ENCODE measurements at places on chromosomes 1 and 21. TPM values are rescaled to one million over a fixed set of nuclear protein-coding genes. Genes with fewer than 3 reads are reported as not detected.

Gene LRRN2
- not detected for total RNA-seq

Gene RAP1GAP
- 0.09 TPM for total RNA-seq

Gene MNDA
- not detected for total RNA-seq

Gene PBX1
- 95.6 TPM for total RNA-seq

Gene BRDT
- total RNA-seq, result not detected

Gene ERG
- total RNA-seq, result 9.9 TPM

Gene URB2
- 9.6 TPM for total RNA-seq

Gene AMY1B
- total RNA-seq, result not detected

Gene TIE1
- total RNA-seq, result 0.81 TPM

Gene KLHDC8A
- not detected for total RNA-seq

DNA sequence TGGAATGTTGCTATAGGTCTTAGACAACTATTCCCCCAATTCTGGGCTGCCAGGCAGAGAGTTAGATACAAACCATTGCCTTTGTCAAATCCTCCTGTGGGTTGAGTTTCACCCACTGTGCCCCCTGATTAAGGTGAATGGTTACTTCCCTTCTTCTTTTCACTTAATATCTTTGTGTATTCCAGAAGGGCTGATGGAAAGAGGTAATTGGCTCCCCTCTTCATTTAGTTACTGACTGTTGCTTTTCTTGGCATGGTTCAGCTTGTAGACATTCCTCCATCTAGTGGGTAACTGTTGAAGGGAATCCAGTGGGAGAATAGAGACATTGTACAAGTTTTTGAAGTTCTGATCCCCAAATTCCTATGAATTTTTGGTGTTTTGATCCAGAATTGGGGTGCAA, 43.8 kb upstream of the MACF1 start:
- peak; percentile 37 for DNase-seq

DNA sequence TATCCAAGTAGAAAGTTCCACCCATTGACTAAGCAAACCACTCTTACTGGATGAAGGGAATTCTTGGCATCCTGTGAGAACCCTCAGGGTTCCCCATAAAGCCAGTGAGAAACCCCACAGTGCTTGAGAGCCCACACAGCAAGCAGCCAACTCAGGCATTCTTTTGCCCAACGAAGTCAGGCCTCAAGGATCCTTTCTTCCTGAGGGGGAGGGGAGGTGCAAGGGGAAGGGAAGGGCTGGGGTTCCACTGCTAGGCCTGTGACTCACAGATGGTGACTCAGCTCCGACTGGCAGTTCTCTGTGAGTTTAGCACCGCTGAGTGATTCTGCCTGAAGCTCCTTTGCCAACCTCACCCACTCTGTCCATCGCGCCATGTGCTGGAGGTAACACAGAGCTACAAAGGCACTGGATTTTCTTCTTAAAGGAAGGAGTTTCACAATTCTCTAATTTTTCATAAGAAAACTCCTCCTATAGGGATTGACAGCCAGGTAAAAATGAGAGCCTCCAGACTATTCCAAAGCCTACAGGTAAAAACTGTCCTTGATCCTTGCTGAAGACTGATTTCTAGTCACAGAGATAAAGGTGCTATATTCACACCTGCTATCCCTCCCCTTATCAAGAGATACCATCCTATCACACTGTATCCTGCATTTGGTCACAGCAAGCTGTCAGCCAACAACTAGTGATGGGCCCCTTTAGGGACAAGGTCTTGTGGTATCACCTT, 4.8 kb downstream of the ENO1 start:
- DNase-seq, result peak; percentile 97

DNA sequence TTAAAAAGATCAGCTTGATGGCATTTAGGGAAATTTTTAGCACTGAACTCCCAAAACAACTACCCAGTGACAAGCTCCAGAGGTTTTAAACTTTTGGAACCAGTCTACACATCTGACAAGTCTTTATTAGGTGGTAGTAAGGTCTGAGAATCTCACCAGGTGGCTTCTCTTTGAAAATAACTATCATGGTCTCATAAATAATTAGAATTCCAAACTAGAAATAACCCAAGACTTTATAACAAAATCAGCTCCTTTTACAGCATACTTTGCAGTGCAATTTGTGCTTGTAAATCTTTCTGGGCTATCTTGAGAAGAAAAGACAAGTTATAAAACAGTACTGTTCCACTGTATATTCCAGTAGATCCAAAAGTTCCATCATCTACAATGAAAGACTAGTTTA, 108.7 kb downstream of the LTN1 start:
- DNase-seq, result no peak

GRCh38 chr1:85245456-85245855, 14.0 kb downstream of the C1orf52 start:
- DNase-seq, result peak; percentile 20

DNA sequence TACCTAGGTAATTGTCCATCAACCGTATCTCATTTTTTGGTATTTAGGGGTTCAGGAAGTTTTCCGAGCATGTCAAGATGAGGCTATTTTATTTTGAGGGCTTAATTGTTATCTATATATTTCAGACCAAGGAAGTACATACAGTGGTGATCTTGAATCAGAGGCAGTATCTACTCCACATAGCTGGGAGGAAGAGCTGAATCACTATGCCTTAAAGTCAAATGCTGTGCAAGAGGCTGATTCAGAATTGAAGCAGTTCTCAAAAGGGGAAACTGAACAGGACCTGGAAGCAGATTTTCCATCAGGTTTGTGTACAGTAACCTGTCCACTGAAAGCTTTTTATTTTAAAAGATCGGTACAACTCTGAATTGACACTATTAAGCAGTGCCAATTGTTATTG, 130.2 kb downstream of the ZMYM4 start:
- no peak for DNase-seq

DNA sequence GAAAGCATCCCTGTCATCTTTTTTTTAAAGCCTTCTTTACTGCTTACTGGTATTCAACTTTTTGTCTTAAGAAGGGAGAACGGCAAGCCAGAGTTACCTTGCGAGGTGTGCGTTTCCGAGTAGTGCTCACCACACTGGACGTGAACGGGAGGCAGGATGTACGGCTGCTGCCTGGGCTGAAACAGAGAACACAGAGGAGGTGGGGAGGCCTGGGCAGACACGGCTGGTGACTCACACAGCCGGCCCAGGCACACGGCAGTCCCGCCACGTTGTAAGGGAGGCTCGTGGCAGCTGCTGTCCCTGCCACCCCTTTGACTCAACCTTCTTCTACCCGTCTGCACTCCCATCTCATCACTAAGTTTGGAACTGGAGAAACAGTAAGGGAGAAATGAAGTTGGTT, 105.8 kb downstream of the SMYD2 start:
- no peak for DNase-seq

DNA sequence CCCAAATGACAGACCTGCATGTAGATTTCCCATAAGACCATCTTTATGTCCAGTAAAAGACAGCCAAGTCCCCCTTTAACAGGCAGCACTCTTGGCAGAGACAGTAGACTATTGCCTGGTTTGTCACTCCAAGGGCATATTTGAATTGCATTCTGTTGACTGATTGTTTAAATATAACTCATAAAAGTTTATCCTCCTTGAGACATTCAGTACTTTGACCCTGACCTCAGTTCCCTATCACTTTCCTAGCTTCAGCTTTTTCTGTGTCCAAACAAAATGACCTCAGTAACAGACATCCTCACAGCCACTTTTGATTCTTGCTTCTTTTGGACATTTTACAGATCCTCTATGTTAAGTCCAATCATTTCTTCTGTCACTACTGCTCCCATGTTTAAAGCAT, 51.1 kb downstream of the RBM11 start:
- no peak for DNase-seq

DNA sequence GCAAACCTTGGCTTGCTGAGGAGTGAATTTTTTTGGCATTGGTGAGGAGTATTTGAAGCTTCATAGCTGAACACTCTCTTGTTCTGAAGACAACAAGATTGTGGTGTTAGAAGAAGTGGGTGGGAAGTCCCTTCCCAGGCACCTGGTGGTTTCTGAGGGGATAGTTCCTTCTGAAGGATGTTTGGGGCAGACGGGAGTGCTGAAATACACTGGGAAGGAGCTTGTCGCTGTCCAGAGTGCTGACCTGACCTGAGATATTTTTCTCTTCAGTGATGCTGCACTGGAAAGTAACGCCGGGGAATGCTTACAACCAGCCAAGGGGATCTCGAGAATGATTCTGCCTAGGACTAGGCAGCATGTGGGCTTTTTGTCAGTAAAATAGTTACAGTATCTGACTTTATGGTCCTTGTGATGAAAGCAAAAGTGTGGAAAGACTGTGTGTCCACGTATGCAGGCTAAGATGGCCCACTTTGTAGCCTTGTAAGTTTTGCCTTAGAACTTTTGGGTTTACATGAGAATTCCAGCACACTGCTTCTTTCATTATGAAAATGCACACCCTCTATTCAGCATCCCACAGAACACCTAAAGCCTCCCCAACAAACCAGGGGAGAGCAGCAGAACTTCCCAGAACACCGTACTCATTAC, 33.1 kb upstream of the NFASC start:
- peak; percentile 77 for DNase-seq

GRCh38 chr1:60575326-60575977, 501.9 kb upstream of the C1orf87 start:
- DNase-seq, result no peak

- no peak for DNase-seq
Observed at GRCh38 chr1:177937174-177937770, 32.6 kb downstream of the SEC16B start.

DNA sequence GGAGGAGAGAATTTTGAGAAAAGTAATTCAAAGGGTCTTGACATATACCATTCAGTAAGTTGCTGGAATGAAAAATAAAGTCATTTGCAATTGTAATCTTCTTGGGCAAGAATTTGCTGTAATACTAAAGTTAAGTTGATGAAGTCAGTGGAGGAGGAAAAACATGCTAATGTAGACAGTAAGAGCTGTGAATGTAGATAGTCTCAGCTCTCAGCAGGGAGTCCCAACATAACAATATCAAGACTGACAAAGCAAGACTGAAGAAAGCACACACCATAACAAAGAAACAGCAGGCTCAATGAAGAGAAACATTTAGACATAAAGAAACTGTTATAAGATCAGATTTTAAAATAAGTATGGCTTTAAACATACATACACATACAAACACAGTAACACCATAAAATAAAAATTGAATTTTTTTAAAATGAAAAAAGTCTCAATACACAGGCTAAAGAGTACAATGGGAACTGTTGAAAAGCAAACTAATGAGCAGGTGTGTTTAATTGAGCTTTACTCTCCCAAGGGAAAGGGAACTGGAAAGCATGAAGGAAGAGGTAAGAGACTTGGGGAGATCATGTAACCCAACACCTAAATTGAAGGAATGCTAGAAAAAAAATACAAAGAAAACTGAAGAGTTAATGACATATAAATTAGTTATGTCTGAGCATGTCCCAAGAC, 336.3 kb upstream of the NCAM2 start:
- DNase-seq, result no peak

DNA sequence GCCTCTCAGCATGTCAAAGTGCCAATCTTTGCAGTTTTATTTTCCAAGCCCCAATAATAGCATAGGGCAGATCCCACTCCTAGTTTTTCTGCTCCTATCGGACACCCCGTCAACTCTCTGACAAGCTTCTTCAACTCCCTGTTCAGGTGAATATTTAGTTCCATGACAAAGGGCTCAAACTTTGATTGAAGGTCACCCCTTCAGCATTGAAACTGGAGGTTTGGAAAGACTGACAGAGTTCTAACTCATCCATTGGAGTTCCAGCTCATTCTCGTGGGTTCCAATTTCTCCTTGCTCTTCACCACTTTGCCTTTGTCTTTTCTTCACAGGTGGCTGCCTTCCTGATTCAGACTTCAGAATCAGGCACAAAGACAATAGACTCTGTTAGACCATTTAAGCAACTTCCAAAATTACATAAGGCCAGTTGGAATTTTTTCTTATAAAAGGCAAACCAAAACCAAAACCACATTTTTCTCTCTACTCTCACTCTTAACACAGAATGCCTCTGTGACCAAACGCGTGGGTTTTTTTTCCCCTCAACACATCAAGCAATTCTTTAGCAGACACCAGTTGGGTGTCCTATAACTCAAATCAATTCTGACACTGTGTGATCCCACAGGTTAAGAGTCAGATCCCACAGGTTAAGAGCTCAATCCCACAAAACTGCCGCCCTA, 169.3 kb upstream of the USP25 start:
- no peak for DNase-seq

GRCh38 chr1:163090321-163090945, 21.3 kb downstream of the RGS4 start:
- peak; percentile 69 for DNase-seq

DNA sequence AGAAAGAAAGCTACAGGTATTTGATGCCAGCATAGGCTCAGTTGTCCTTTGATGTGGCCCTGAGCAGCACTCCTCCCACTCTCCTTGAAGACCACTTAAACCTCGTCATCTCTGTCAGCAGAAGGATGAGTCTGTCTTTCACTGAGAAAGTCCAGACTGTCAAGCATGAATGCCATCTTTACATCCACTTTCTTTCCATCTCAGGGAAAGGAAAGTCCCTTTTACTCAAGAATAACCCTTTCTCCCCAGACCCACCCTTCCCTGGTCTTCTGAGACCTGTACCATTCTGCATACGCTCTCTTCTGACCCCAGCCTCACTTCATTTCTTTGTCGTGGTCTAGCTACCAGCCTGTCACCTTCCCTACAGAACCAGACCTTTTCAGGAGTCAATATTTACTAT, 4.0 kb upstream of the ELAPOR1 start:
- DNase-seq, result no peak

GRCh38 chr1:175673371-175674150, 69.8 kb downstream of the TNR start:
- no peak for DNase-seq
